ENCODE measurements at places on chromosomes 4 and X.

DNA sequence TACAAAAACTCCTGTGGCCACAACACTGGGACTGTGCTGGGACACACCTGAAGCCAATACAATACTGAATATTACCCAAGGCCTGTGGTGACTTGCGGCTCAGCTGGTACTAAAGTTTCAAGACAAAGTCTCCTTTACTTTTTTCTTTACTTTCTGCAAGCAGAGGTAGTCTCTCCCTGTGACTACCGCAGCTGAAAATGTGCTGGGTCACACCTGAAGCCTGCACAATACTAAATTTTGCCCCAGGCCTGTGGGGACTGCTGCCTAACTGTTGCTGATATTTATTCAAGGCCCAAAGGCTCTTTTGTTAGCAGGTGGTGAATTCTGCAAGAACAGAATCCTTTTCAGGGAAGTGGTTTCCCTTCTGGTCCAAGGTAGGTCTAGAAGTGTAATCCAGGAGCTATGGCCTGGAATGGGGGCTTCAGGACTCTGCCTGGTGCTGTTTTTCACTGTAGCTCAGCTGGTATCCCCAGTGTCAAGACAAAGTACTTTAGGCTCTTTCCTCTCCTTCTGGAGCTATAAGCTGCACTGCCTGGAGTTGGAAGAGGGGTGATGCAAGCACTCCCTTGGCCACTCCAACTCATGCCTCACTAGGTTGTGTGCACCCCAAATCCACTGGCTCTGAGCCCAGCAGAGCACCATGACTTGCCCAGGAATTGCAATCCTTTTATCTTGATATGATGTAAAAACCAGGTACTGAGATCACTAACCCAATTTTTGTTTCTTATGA lies 489.4 kb downstream of the TECRL start:
- DNase-seq, result no peak

GRCh38 chrX:115582616-115583495 lies 21.9 kb downstream of the PLS3 start:
- no peak for DNase-seq

GRCh38 chr4:149173241-149174013 lies 642.2 kb downstream of the IQCM start:
- DNase-seq, result no peak

DNA sequence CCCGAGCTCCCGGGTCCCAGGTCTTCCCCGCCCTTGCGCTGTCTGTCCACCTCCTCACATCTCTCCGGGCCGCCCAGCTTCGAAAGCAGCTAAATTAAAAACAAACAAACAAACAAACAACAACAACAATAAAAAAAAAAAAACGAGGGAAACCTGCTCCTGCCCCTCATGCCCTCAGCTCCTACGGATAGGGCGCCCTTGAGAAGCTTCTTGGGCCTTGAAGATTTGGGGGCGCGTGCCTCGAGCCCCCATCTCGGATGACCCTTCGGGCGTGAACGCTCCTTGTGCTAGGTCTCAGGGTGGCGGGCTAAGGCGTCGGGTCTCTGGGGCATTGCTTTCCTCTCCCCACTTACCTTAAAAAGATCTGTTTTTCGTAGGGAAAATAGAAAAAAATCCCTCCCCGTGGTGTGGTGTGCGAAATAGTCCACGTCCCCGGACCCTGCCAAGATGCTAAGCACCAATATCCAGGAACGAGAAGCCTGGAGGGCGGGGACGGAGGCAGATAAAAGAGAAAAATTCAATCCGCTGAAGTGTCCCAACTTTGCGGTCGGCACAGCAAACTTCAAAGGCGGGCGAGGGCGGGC lies 603 bp downstream of the NDNF start:
- DNase-seq, result no peak
